Stimulated activated CD8-positive, alpha-beta memory T cell treated with anti-CD3 and anti-CD28 coated beads, Interleukin-2, amount 100 ng/mL, for 1 hour (primary cell): ENCODE measurements at places on chromosomes 2 and 18.

- no peak for DNase-seq
Observed at GRCh38 chr2:108542071-108542470, 7.8 kb downstream of the LIMS1 start.

DNA sequence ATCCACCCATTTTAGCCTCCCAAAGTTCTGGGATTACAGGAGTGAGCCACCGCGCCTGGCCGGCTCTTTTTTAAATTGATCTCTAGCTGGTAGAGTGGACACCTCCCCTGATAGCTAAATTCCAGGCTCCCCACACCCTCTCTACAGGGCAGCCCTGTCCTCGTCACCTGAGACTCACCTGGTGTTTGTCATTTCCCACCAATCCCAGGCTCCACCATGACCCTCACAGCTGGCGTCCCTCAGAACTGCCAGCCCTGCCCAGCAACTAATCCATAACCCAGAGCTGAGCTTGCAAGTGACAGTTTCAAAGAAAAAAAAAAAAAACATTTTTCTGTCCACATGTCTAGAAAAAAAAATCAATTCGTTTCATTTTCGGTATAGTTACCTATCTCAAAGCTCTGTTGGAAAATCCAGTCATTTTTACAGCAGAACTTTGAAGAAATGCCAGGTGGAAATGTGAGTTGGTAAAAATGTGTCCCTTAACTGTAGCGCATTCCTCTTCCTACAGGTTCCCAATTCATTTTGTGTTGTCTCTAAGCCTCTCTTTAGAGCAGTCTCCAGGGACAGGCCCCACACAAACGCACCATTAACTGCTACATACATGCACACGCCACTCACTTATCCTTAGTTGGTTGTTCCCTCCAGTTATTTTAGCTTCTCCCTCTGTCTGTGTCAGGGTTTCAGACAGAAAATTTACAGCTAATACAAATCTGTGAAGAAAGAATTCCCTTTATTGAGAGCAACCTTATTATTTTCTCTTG is 294.7 kb downstream of the FBXO15 start:
- DNase-seq = no peak

DNA sequence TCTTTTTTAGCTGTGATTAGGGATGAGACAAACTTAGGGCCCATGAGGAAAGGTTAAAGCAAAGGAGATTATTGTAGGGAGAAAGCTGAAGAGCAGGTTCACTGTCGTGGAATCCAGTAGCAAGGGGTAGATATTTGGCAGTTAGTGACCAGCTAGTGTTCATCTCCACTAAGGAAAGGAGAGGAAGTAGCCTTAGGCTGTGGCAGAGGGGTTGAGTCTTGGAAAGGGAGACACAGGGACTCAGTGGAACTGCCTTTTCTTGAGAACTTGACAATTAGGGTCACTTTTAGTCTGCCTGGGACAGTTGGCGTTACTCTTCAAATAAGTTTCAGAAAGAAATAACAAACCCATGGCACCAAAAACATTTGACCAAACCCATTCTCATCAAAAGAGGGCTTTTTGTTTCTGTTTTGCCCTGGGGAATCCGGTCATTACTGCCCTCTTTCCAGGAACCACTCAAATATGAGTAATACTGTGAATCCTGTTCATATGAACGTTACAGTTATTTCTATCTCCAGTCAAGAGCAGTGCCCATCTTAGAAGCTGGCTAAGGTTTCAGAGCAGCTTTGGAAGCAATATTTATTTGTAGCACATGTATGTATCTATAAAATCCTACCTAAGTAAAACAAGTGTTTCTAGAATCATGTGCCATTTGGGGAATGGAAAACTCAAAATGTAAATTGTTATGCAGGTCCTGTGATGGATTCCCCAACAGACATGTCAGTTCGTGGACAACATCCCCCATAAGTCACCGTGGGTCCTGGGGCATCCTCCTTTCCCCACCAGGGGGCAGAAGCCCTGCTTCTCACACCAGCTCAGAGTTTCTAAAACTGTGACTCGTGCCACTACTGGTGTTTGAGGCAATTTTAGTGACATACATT is 77.3 kb upstream of the PHLPP1 start:
- DNase-seq = peak; percentile 26

DNA sequence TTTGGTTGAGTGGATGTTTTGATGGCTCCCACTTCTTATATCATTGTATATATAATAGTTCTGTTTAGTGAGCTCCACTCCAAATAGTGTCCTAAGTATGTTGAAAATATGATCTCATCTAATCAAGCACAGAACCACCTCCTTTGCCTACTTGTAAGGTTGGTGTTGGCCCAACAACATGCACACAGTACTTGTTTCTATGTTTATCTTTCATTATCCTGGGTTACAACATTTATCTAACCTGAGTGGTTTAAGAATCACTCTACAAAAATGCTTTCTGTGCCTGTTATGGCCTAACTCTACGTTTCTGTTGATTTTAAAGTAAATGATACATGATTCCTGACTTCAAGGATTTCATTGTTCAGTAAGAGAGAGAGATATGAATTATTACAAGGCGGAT is 281.9 kb downstream of the FIGN start:
- DNase-seq = no peak

DNA sequence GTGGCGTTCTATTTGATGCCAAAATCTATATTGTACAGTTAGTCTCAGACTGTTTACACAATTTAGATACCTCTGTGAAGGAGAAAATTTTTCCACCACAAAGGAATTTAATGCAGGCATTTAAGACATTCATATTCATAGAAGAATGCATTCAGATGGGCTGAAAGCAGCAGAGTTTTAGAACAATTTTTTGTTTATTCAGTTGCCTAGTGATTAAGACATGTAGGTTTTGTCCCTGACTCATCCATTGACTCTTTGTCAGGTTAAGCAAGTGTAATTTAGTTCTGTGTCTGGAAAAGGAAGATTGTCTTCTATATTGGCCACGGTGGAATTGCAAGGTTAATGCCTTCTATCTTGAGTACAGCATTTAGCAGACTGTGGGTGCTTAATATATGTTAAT is 515.0 kb downstream of the PARD3B start:
- DNase-seq = no peak

DNA sequence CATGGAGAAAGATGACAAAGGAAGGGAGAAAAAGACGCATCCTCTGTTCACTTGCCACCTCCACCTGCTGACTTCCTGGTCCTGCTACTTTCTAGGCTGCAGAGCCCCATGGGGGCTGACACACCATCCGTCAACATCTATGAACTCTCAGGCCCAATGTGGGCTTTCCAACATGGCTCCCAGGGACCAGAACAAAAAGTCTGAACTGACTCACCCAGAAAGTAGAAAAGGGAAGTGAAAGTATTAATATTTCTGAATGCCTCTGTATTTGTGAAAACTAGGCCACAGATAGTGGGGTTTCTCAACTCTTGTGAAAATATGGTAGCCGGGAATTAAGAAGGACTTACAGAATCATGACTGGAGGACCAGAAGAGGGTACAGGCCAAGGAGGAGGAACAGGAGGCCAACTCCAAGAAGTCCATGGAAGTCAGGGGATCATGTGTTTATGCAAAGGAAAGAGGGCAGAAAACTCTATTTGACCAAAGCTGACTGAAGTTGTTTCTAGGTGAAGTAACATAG is 123.1 kb upstream of the CAB39 start:
- DNase-seq = no peak

GRCh38 chr18:63366213-63367052 is 573 bp downstream of the KDSR start:
- peak; percentile 38 for DNase-seq

DNA sequence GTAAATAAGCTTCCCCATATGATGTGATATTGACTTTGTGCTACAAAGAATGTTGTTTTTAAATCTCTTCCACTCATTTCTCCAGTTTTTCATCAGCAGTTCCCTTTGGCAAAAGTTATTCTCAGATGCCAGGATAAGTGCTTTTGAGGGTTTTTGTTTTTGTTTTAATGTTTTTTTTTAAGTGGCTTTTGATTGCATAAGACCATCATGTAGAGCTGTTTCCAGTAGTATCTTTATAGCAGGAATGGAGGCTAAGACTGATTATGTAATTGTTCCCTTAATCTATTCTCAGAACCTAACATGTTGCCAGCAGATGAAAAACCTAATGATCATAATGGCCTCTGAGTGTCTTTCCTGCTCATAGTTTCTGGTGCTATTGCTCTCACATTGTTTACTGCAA is 77.9 kb downstream of the CABLES1 start:
- DNase-seq = no peak

DNA sequence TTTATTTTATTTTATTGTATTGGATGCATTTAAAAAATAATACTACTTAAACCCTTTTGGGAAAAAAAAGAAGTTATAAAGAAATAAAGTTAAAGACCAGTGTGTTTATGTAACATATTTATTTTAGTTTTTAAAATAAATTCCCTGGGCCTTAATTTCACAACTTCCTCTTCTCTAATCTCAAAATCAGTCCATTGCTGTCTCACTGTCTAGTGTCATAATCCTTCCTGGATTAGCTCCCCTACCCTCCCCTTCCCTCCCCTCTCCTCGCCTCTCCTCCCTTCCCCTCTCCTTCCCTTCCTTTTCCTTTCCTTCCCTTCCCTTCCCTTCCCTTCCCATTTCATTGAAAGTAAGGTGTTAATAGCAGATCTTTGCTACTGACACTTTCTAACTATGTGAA is 40.3 kb upstream of the ZEB2 start:
- no peak for DNase-seq

DNA sequence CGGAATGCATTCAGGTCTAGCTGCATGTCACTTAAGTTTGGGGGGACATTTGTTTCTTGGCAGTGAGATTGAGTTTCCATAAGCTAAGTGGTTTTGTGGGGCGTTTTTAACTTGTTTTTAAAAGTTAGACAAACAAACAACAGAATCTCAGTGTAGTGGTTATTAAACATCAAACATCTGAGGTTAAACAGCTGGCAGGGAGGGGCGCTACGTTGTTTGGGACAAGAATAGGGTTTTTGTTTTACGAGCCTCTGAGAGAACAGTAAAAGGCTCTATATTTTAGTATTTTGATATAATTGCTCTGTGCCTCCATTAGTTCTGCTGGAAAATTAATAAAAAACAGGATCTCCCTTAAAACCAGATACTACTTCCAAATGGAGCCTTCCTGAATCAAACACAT is 41.6 kb upstream of the TMEM177 start:
- no peak for DNase-seq

DNA sequence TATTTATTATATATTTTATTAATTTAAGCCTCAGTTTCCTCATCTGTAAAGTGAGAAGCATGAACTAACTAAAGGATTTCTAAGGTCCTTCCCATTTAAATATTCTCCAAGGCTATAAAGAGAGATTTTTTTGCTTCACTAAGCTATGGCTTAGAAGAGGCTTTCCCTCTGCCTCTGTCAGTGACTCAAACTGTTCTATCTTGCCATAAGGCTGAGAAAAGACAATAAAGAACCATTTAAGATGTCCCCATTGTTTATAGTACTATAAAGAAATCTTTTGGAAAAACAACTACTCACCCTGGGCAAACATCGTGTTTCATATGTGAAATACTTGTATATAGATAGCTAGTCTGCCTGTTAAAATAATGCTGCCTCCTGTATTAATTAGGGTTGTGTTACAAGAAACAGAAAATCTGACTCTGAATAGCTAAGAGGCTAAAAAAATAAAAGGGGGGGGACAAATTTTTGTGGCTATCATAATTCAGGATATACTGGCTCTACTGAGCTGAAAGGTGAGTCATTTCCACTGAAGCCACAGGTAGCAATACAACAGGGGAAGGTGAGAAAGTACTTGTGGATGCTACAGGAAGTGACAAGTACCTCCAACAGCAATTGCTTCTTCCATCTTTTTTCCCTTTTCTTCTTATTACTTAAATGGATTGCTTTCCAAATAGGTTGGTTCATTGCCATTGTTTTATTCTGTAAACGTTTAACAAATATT is 25.4 kb downstream of the EPHA4 start:
- no peak for DNase-seq

DNA sequence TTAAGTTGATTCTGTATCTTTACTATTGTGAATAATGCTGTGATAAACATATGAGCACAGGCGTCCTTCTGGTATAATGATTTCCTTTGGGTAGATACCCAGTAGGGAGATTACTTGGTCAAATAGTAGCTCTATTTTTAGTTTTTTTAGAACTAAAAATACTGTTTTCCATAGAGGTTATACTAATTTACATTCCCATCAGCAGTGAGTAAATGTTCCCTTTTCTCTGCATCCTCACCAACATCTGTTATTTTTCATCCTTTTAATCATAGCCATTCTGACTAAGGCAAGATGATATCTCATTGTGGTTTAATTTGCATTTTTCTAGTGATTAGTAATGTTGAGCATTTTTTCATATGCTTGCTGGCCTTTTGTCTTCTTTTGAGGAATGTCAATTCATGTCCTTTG is 35.1 kb downstream of the PMS1 start:
- no peak for DNase-seq

DNA sequence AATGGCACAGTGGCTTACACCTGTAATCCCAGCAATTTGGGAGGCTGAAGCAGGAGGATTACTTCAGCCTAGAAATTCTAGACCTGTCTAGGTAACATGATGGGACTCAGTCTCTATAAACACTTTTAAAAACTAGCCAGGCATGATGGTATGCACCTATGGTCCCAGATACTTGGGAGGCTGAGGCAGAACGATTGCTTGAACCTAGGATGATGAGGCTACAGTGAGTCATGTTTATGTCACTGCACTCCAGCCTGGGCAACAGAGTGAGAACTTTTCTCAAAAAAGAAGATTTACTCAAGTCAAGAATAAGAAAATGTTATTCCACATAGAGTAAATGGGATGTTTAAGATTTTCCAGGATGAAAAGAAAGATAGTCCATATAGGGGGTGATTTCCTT is 158.6 kb downstream of the HNMT start:
- no peak for DNase-seq

DNA sequence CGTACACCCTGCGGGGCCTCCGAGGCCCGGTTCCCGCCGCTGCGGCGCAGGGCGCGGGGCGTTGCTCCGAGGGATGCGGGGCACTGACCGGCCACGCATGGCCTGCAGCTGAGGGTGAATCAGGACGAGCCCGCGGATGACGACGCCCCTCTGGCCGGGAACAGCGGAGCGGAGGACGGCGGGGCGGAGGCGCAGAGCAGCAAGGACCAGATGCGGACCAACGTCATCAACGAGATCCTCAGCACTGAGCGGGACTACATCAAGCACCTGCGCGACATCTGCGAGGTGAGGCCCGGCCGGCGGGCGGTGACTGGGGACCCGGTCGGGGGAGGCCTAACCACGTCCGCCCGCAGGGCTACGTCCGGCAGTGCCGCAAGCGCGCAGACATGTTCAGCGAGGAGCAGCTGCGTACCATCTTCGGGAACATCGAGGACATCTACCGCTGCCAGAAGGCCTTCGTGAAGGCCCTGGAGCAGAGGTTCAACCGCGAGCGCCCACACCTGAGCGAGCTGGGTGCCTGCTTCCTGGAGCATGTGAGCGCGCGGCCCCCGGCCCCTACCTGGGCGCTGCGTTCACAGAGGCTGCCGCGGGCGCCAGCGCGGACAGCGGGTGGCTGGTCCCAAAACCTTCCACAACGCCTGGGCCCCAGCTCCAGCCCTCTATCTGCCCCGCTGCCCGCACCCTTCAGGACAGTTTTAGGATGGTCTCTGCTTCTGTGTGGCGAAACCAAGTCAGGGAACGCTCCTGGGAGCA is 53.2 kb downstream of the FAM168B start:
- no peak for DNase-seq

GRCh38 chr2:31069643-31070325 is 68.5 kb downstream of the GALNT14 start:
- no peak for DNase-seq
